ENCODE measurements at places on chromosomes 3 and 15.

DNA sequence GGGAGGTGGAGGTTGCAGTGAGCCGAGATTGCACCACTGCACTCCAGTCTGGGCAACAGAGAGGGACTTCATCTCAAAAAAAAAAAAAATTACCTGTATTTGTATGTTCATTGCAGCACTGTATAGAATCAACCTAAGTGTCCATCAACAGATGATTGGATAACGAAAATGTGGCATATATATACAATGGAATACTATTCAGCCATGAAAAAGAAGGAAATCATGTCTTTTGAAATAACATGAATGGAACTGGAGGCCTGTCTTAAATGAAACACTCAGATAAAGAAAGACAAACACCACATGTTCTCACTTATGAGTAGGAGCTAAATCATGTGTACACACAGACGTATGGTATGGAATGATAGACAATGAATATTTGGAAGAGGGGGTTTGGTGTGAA is 59.4 kb upstream of the MEF2A start:
- DNase-seq, result no peak

DNA sequence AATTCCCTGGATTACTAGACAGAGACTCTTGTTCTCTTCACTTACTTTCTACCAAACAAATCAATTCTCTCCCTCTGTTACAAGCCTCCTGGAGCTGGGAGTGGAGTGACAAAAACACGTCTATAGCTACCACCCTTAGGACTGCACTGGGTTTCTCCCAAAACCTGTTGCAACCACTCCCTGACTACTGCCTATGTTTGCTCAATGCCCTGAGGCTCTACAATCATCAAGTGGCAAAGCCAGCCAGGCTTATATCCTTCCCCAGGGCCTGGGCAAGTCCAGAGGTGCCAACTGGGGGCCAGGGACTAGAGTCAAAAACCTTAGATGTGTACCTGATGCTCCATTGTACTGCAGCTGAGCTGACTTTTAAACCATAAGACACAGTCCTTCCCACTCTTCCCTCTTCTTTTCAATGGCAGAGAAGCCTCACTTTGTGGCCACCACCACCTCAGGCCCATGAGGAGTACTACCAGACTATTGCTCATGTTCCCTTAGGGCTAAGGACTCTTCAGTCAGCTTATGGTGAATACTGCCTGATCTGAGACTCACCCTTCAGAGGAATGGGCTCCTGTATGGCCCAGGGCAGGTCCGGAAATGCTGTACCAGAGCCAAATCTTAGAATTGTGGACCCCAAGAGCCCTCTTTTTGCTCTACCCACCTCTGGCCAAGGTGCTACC is 125.4 kb upstream of the PLCL2 start:
- DNase-seq, result no peak

DNA sequence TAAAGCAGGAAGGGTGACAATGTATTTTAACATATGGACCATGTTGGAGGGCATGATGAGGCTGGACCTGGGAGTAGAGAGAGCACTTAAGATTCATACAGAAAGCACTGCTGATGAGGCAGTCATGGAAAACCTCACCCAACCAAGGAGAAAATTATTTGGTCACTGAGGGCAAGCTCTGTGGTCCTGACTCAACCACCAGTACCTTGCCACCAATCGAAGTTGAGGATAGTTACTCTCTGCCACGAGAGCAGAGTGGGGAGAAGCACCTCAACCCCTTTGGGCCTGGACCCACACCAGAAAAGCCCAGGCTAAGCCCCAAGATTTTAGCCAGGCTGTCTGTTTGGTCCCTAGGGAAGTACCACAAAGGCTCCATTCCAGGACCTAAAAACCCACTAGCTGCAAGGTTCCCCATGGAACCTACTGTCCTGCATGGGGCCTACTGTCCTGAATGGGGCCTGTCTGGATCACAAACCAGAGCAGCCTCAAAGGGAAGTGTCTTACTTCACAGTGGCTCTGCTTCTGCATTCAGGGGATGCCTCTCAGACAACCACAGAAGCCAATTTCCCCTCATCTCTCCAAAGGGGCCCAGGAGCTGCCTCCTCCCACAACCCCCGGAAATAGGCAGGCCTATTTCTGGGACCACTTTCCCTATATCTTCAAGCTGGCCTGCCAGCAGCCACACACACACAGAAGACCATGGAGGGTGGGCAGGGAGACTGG is 4.2 kb downstream of the CCDC71 start:
- DNase-seq, result no peak

DNA sequence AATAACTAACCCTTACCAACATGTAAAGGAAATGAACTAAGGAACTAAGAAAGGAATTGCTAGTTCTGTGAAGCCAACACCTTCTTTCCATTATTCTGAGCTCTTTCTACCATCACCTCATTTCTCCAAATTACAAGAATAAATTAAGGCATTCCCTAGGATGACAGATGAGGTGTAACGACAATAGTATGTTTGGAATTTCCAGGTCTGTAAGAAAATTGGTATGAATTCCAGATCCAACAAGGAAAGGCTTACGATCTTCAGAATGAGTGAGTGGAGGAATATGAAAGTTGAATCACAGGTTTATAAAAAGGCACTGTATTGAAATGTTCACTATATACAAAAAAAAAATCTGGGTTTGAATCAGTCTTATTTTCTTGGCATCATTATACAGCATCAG is 4.5 kb upstream of the NANOGP8 start:
- DNase-seq, result no peak

- DNase-seq, result no peak
These were observed 13.5 kb downstream of the OCA2 start for GRCh38 chr15:28085489-28086174.

DNA sequence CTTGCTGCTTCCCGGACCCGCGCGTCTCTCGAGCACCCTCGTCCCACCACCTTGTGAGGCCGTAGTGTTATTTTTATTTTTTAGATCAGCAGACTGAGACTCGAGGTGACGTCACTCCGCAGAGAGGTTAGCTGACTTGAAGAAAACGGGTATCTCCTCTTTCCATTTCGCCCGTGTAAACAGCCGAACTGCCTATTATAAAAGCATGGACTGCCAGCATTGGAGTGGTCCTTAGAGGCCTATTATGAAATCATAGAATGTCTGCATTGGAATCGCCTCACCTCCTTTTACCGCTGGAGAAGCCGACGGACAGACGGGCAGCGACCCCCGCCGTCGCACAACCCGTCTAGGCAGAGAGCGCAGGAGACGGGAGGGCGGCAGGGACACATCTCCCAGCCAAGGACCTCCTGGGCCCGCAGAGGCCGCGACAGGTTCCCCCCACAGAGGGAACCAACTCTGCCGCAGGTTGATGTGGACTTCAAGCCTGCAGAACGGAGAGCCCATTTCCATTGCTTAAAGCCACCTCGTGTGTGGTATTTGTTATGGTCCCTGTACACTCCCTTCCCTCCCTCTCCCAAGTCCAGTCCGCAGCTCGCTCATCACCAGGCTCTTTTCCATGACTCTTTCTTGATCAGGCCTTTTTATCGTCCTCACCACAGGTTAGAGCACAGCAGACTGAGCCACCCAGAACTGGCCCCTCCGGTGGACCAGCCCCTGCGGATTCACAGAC is 540 bp upstream of the PPP1R2 start:
- DNase-seq, result no peak

DNA sequence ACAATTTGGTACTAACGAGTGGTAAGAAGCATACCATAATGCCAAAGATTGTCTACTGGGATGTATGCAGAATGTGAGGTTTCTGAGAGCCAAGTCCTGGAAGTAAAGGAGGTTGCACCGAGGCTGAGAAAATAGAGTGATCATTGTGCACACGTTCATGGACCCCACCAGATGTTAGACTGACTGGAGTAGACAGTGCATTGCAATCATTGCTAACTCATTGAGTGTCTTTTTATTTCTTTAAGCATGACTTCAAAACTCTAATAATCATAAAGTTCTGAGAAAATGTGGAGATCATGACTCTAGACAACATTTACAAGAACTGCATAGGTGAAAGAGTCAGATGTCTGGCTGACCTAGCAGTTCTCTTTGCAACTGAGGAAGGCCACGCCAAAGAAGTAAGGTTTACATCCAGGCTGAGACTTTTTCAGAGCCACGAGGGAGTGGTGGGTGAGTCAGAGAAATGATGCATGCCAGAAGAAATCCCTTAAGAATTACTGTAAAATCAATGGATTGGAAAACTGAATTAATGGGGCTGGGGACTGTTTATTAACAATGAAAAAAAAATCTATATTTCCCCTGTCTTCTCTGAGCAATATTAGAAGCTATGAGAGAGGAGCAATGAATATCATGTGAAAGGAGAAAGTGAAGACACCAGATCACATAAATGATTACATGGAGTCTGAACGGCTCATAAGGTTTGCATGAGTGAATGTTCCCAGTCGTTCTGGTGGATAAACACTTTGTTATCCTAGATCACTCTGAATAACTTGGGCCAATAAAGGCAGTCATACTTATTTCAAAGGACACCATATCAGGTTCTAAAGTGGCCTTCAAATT is 76.0 kb upstream of the SLC25A26 start:
- DNase-seq, result no peak

DNA sequence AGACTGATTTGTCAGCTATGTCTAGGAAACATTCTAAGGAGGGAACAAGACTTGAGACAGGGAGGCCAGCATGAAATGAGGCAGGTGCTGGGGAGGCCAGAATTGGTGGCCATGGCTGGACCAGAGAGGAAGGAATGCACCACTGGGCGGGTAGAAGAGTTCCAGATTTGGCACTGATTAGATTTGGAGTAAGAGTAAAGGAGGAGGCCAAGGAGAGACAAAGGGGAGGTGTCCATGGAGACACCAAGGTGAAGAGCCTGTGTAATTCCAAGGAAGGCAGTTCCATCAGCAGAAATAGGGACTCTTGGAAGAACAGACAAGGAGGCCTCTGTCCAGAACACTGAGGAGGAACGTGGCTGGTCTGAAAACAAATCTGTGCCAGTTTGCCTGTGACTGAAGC is 1.8 kb downstream of the ARNT2 start:
- no peak for DNase-seq

GRCh38 chr3:174957551-174958001 is 98.4 kb downstream of the NAALADL2 start:
- no peak for DNase-seq

GRCh38 chr15:78997981-78998499 is 53.2 kb upstream of the CTSH start:
- no peak for DNase-seq

DNA sequence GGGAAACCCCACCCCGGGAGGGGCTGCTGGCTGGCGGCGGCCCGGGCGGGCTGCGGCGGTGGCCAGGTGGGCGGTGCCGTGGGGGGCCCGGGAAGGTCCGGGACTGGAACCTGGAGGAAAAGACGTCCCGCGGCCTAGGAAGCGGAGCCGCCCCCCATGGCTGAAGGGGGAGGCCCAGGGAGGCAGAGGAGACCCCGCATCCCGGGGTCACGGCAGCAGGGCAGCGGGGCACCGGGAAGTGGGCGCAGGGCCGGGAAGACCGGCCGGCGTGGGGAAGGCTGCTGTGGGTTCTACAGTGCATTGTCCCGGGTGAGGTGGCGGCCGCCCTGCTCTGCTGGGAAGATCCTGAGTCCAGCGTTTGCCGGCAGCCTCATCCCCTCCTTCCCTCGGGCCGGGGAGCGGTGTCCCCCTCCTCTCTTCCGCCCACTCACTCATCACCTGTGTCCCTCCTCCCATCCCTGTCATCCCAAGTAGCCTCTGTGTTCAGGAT is 525 bp upstream of the FSTL1 start:
- no peak for DNase-seq

All from CD4-positive, alpha-beta T cell treated with Interleukin-12 subunit alpha and Interleukin-12 subunit beta, for 1 hour (primary cell).